Upper lobe of right lung (tissue), 1 donor: ENCODE measurements at places on chromosomes 5 and 9. TPM values are rescaled to one million over a fixed set of nuclear protein-coding genes. Genes with fewer than 3 reads are reported as not detected.

The POLK gene
- 38.2 TPM for total RNA-seq

The ANKRD20A1 gene
- total RNA-seq: 1.5 TPM

The TRIM36 gene
- total RNA-seq: 3.7 TPM

The GBA2 gene
- total RNA-seq: 99.1 TPM

GRCh38 chr5:179258922-179259730 lies 86.1 kb downstream of the ADAMTS2 start:
- peak; percentile 64 for DNase-seq

DNA sequence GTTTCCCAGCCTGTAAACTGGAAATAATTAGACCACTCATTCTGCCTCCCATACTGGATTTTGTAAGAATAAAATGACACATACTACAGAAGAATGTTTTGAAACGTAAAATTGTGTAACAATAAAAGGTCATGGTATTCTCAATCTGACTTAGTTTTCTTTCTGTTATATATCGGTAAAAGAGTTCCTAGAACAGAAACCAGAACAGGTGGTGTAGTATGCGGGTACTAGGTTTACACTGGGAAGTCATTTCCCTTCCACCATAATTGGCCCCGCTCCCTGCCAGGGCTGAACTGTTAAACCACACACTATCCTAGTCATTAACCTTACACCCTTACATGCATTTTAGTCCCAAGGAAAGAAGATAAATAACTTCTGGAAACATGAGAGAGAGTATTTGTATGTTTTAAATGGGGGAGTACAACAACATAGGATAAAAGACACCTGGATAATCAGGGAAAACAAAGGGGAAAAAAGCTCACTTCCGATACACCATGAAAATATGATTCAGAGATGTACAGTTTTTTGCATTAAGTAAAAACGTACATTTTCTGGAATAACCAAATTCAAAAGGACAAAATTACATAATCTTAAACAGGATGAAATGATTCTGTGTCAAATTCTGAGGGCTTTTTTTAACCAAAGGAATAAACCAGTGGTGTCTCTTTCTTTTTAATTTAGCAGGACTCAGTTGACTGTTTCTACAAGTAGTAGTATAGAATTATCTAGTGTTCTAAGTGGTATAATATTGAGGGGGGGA lies 199.7 kb downstream of the GLIS3 start:
- no peak for DNase-seq
